ENCODE measurements at places on chromosomes 2 and 18.

- DNase-seq: peak; percentile 94
Measured at GRCh38 chr2:43018179-43019024, 208.0 kb downstream of the ZFP36L2 start.

- DNase-seq: no peak
Measured at GRCh38 chr18:25998461-25998860, 92.0 kb downstream of the SS18 start.

DNA sequence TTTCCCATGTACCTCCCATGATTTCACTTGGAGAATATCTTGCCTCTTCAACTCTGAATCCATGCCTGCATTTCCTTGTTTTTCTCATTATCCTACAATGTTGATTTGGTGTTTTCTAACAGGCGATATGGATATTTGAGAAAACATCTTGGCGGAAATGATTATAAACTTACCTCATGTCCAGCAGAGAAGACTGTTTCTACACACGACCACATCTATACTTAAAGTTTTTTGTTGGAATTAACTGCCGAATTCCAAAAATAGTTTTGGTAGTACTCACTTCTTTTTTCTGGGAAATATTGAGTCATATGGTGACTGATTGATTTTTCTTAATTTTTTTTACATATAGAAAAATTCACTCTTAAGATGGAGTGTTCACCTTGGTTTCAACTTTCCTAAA is 41.4 kb upstream of the TMEFF2 start:
- peak; percentile 35 for DNase-seq

DNA sequence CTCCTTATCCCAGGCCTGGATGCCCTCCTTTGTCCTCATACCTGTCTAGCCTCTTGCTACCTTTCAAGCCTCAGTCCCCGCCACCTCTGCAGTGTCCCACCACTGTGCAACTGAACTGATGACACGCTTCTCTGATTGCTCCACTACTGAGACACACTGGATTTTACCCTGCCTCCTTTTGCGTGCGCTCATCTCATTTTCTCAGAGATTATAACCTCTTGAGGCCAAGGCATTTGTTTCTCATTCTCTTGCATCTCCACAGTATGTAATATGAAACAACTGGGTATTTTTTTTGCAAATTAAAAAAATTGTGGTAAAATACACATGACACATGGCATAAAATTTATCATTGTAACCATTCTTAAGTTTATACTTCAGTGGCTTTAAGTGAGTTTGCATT is 95.4 kb downstream of the PRKCE start:
- peak; percentile 83 for DNase-seq

GRCh38 chr2:168948621-168949212 is 47.6 kb downstream of the G6PC2 start:
- DNase-seq: no peak

- DNase-seq: no peak
Measured at GRCh38 chr2:74474899-74475298, 2.4 kb upstream of the MRPL53 start.

DNA sequence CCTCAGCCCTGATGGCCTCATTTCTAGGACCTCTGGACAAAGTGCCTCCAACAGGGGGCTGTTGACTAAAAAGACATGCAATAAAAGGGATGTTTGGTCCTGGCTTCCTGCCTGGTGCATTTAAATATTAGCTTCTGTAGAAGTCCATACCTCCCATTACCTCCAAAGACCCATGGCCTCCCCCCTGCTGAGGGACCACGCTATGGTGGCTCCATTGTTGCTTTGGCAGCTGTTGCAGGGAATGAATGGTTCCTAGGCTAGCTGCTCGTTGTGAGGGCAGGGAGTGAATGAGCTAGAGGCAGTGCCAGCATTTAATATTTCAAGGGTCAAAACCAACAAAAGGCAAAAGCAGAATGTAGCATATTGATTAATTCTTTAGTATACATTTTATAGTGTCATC is 285.9 kb downstream of the SLC8A1 start:
- DNase-seq: no peak

- DNase-seq: no peak
Measured at GRCh38 chr18:59718464-59719157, 21.4 kb upstream of the CCBE1 start.

DNA sequence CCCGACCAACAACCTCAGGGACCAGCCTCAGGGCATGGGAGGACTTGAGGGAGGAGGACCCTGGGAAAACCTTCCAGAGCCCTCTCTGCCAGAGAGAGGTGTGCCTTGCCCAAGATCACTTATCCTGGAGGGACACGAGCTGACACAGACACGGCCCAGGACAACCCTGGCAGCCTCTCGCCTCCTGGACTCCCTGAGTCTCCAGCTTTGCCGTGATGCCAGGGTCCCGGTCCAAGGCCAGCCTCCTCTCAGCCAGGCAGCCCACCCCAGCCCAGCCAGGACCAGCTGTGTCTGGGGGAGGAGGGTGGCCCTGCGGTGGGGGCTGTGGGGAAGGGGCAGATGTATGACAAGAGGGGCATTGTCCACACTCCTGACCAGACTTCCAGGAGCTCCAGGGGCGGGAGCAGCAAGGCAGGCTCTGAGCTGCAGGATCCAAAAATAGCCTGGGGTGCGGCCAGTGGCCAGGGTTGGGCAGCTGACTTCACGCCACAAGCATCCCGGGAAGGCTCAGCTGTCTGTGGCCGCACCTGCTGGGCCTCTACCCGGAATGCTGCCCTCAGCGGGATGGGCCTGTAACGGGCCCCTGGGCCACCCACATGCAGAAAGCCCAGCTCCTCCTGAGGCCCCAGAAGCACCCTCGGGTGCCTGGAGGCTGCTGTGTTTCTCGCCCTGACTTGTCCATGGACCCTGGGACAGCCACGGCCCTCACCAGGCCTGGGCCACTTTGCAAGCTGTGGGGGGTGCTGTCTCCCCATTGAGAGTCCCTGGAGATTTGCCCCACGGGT is 65.5 kb upstream of the GPC1 start:
- DNase-seq: peak; percentile 95

DNA sequence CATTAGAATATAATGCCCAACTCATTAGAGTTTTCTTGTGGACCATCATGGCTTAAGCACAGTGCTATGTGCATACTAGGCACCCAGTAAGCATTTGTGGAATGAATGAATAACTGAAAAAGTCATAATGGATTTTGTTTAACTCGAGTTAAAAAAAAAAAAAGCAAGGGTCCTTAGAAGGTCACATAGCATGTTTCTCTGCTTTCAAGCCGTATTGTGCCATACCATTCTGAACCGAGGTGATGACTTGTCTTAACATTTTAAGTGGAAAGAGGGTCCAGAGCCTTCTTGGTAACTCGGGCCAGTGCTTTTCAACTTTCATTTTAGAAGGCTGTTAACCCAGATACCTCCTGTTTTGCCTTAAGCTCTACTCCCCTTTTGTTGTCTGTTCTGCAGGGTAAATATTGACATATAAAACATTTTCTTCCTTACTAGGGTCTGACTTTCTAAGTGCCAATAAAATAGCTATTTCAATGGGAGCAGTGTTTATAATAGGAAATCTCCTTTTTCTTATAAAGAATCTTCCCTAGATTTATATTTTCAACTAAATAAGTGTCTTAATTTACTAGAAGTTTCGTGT is 787 bp upstream of the ADGRF3 start:
- DNase-seq: no peak

GRCh38 chr2:135047300-135047699 is at the start of gene MAP3K19:
TSS of gene MAP3K19 (minus strand) at chr2:135047447. CDS start at chr2:135024647, 22,800 bp downstream.
- DNase-seq: no peak

DNA sequence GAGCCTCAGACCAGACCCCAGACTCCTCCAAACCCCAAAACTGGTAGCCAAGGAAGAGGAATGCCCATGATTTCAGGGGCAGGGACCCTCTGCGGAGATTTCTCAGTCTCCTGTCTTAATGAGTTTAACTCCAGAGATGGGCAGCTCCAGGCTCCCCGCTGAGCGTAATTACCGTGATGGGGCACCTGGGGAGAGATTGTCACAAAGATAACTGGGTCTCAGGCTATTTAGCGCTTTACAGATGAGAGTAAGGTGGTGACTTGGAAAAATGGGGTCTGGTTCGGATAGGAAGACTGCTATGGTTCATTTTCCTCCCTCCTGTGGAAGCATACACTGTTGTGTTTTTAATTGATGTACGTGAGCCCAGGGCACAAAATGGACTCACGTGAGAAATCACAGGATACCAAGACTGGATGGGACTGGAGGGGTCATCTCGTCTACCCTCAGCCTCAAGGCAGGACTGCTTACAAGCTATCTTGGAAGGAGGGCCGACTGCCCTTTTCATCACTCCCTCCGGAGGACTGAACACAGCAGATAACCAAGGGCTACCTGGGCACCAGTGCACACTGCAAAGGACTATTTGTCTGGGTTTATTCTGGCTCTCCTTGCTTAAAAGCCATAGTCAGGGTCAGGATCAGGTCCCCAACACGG is 427.8 kb downstream of the ZNF521 start:
- DNase-seq: no peak

- DNase-seq: no peak
Measured at GRCh38 chr2:28755421-28755820, 3.8 kb downstream of the PPP1CB start.

DNA sequence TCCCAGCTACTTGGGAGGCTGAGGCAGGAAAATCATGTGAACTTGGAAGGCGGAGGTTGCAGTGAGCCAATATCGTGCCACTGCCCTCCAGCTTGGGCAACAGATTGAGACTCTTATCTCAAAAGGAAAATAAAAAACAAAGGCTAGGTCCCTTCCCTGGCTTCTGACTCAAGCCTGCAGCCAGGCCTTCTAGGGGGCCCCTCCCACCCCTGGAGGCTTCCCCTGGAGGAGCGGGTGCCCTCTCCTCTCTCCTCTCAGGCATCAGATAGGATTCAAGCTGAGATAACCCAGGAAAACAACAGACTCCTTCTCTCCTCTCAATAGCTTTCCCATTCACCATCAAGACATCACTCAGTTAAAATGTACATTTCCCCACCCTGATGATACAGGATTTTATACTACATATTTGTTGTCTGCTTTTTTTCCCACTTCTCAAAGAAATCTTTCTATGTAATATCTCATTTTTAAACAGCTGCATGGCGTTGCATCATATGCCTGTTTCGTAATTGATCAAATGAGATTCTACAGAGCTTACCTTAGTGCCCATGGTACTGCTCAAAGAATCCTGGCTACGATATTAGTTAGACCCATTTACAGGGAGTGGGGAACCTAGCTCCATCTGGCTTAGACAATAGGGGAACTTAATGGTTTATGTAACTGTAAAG is 20.6 kb upstream of the C2orf72 start:
- no peak for DNase-seq

DNA sequence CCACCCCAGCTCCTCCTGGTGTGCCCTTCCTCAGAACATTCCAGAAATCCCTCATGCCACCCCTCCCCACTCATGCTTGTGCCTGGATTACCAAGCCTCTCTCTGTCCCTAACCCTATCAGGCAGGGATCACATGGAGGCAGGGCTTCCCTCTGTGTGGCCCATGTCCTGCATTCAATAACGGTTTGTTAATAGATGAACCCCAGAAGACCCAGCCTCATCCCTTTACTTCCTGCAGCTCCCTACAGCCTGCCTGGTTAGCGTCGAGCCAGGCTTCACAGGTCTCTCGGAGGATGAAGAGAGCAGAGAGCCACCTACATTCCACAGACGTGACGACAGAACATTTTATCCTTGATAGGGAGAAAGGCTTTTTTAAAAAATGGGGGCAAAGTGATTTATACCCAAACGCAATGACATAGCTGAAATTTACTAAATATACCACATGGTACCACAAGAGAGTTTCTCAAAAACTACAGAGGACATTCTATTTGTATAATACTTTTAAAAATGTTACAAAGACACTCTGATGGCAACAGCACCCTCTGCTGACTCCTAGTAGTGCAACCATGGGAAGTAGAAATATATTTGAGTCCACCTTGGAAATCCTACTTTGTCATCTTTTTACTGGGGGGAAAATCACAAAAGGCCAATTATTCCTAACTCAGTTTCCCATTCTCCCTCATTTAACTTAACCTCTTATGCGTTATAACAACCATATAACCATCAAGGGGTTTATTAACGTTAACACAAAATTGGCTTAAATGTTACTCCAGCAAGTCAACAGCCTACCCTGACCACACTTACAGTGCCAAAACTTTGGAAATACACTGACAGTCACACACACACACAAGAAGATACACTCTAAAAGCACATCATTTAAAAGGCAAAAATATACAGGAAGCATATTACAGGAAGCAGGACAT is 30.7 kb downstream of the FBXO15 start:
- peak; percentile 47 for DNase-seq

DNA sequence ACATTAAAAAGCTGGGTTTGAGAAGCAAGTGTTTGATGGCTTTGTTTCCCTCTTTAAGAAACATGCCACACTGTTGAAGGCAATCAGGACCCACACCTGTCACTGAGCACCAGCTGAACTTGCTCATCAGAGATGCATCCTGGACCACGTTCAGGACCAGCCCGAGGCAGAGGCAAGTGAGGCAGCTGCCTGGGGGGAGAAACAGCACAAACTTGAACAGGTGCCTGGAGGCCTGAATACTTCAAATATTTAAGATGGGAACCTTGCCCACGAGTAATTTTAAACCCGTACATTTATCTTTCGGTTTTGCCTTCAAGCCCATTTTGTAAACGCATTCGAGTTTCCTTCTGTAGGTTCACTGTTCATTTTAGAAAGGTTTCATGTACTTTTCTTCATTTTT is 421.3 kb downstream of the NYAP2 start:
- no peak for DNase-seq

GRCh38 chr2:64807417-64807816 is 153.7 kb upstream of the SERTAD2 start:
- DNase-seq: peak; percentile 99

DNA sequence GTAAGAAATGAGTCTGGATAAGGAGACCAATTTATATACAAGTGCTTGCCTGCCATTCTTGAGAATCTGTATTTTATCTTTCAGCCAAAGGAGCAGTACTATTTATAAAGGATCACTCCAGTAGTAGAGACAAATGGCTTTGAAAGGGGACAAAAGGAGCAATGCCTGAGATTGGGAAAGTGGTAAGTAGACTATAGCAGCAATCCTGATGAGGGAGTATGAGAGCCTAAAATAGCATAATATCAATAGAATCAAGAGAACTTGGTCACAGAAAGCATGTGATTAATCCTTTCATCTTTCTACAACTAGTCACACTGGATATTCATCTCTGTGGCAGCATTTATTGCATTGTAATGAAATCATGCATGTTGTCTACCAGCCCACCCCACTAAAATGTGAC is 20.2 kb downstream of the NRXN1 start:
- DNase-seq: no peak
